ENCODE measurements at places on chromosomes 16 and 17.
A peak's percentile ranks its signal among the peaks of the same experiment; 100 is the strongest.

GRCh38 chr17:17024778-17025300 lies 17.4 kb upstream of the MPRIP start:
- peak; percentile 44 for DNase-seq

DNA sequence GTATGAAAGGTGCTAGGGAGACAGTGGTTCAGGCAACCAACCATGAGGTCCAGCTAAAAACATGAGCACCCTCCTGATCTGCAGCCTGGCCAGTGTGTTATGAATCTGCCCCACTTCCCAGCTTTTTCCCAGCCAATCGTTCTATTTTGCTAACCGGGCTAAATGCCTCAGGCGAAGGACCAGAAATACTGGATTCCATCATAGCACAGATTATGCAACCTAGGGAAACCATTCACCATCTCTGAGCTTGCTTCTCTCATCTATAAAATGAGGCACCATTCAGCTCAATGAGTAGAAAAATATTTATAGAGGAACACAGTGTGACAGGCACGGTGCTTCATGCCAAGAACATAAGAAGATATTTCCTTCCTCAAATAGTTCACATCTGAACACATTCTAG lies 45.2 kb upstream of the NUDT7 start:
- DNase-seq, result no peak

DNA sequence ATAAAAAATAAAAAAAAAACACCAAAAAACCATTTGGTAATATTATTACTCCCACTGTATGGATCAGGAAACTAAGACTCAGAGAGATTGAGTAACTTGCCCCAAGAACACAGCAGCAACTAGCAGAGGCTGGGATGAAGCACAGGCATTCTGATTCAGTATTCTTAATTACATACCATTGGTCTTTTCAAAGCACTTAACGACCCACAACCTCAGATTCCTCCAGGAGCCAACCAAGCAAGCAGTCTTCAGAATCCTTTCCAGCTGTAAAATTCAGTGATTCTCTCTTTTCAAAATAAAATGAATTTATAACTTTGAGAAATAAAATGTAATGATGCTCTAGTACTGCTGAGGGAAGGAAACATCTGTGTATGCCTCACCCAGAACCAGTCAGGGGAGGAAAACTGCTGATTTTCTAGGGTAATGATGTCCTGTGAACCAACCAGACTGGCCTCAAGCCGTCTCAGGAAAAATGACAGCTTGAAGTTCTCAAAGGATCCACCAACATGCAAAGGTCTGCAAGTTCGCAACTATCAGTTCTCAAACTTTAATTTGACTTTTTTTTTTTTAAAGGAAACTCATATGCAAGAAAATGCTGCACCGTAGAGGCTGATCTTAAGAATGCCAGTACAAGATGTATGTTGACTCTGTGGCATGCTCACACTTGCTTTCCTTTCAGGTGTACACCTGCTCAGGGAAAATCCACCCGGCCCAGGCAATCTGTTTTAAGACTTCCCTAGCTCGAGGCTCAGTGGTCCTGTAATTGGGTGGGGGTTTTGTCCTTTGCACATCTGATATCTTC lies 9.0 kb downstream of the CUEDC1 start:
- DNase-seq, result no peak

- DNase-seq, result no peak
These were observed 22.3 kb upstream of the TIMP2 start for GRCh38 chr17:78947235-78948149.

- DNase-seq, result peak; percentile 58
These were observed 793 bp upstream of the IRX3 start for GRCh38 chr16:54287131-54288029.

DNA sequence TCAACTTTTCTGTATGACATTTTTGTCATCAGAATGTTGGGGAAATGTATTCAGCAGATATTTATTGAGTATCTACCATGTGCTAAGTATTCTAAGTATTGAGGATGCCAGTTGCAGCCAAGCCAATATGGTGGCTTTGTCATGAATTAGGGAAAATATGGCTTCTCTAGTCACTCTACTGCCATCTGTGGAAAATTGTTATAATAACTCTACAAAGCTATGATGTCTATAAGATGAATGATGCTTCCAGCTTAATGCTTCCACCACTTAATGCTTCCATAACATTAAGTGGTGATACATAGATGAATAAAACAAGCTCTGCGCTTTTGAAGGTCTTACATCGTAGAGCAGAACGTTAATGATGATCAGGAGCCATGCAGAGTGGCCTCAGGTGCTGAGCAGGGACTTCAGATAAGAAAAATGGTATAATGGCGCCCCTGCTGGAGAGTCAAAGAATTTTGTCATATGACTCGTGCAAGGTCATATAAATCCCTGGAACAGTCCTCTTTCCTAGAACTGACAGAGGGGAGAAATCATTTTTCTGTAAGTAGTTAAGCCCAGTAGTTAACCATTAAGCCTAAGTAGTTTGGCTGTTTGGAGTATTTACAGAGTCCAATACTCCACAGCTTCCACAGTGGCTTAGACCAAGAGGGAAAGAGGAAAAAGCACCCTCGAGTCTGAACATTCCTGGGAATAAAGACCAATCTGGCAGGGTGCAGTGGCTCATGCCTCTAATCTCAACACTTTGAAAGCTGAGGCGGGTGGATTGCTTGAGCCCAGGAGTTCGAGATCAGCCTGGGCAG lies 2.7 kb upstream of the TMIGD1 start:
- DNase-seq, result no peak

GRCh38 chr16:77881355-77882030 lies 93.1 kb downstream of the VAT1L start:
- no peak for DNase-seq

DNA sequence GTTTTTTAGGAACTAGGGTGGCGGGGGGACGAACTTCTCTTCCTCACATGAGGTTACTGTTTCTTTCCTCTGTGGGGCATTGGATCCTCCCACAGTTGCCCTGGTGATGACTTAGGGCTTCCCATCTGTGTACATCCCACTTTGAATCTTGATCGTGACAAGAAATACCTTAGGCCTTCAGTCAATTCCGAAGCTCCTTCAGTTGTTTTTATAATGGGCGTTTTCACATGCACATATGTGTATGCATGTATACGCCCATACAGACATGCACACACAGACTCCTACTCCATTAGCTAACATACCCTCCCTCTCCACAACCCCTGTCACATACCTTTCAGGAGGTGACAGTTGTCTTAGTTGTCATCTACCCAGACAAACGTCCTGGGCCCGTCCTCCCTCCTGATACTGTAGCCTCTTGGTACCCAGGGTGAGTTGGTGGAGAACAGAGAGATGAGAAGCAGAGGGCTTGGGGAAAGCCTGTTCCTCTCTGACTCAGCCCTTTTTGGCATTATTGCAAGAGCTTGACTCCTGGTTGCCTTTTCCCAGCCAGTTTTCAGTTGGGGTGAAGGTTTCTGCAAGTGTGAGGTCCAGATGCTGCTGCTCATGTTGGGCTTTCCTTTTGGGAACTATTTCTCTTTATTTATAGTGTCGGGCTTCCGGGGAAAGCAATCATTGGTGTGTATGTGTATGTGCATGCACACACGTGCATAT lies 2.2 kb upstream of the AOC2 start:
- DNase-seq, result no peak

- no peak for DNase-seq
These were observed 250.8 kb upstream of the SOX9 start for GRCh38 chr17:71869841-71870545.

- DNase-seq, result no peak
These were observed 119.2 kb upstream of the PMFBP1 start for GRCh38 chr16:72291121-72291520.

DNA sequence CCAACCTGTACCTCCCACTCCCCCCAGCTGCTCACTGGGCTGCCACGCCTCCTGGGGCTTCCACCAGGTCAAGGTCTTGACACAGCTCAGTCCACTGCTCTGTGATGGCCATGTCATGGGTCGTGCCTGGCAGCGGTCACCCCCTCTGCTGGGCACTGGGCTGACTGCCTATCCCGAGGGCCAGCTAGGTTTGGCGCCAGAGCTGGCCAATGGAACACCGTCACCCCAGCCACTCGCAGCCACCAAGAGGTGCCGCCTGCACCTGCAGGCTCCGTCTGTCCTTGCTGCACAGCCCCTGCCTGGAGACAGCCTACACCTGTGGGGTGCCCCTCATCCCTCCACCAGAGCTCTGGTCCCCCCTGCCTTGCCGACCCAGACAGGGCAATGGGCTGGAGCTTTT lies 4.5 kb upstream of the RAB40C start:
- DNase-seq, result no peak

DNA sequence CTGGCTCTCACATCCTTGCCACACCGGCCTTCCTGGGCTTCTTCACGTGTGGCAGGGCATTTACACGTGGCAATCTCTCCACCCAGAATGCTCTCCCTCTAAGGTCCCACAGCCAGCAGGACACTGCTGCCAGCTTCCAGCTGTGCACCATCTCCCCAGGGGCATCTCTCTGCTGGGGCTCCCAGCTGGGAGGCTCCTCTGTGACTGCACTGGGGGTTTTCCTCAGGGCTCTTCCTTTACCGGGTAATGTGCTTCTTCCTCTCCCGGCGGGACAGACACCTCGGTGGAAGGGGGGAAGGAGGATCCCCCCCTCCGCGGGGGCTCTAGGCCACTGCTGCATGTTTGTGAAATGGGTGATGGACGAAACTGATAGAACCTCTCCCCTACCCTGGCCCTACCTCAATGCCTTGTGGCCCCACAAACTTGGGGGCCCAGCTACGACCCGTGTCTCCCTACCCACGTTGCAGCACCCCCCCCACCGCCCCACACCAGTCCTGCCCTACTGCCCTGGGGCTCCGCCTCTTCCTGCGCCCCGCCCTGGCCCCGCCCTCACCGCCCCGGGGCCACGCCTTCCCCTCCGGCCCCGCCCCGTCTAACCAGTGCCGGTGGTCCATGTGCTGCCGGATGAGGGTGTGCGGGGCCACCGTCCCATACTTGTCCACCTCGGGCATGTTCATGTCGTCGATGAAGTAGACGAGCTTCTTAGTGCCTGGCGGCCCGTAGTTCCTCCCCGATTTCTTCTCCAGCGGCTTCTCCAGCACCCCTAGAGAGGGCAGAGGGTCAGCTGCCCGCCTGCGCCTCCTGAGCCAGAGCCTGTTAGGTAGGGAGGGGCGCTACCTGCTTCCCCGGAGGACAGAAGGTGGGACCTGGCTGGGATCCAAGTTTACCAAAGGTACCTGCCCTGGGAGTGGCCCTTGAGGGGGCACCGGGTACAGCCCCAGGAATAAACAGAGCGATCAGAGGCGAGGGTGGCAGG lies 92.6 kb downstream of the DNAH17 start:
- DNase-seq, result no peak

DNA sequence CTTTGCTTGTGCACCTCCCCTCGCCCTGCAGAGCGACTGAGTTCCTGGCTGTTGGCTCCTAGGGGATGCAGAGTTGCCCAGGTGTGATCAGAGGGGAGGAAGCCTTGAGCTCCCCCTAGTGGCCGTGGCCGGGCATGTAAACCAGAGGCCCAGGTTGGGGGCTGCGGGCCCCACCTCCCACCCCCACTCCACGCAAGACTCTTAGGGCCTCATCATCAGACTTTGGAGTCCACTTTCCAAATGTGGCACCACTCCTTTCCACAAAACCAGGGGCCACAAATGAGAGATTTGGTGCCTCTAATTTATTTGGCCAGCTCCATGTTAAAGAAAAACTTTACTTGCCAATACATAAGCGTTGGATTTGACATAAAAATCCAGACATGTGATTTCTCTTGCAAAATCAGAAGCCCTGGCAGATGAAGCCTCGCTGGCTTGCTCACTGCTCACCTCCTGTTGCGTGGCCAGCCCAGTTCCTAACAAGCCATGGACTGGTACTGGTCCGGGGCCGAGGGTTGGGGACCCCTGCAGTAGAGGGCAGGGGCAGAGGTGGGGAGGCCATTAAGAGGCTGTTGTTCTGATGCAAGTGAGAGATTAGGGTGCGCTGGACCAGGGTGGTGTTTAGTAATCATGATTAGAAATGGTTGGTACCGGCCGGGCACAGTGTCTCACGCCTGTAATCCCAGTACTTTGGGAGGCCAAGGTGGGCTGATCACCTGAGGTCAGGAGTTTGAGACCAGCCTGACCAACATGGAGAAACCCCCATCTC lies 28.7 kb upstream of the GAS7 start:
- peak; percentile 58 for DNase-seq

GRCh38 chr16:76531236-76531635 lies 254.0 kb downstream of the CNTNAP4 start:
- no peak for DNase-seq

DNA sequence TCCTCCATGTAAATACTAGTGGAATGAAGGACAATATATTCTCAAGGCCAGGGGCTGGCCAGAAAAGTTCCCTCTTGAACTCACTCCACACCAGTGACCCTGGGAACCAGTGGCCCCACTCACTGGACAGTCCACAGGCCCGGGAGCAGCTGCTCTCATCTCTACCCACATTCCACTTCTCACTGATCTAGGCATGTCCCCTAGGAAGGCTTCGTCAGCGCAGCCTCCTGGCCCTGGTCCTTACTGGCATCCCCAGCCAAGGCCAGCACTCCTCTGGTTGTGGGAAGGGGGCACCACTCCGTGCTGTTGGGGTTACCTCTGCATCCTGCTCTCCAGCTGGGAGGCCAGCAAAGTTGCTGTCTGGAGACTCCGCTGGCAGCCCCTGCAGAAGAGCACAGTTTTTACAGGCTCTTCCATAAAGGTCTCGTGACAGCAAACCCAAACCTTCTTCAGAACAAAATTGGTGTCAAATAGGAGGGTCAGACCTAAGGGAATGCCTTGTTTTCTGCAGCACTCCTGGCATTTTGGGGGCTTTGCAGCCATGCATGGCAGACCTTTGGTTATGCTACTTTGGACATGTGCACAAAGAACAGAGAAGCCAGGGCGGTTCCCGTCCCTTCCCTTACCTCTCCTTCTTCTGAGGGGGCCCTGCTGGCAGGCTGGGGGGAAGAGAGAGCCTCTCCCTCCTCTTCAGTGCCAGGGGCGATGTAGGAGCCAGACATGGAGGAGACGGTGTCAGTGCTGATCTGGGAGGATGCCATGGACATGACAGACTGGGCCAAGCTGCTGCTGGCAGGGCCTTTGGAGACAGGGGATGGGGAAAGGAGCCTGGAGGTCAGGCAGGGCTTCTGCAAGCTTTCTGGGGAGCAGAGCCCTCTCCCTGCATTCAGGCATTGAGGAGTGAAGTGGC lies 14.1 kb upstream of the FOXJ1 start:
- DNase-seq, result no peak

DNA sequence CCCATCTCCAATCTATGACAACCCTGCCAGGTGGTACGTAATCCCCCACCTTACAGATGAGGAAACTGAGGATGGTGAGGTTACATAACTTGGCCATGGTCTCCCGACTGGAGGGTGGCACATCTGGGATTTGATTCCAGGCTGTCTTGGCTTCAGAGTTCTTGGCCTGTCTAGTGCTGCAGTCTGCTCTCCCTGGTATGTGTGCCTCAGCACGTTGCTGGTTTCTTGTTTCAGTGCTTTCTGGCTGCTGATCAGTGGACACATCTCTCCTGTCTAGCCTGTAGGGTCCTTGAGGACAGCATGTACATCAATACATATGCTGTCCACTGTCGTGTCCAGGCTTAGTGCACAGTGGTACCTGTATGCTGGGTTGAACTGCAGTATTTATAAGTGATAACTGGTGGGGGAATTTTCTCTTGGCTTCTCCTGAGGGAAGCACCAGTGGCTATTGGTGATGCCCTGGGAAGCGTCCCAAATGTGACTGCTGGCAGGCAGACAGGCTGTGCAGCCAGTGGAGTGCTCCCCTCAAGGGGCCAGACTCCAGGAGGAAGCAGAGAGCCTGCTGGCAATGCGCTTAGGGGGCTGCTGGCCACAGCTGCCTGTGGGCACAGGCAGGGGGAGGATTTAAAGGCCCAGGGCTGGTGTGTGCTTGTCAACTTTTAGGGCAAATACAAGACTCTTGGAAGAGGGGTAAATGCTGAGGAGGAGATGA lies 14.4 kb downstream of the CTRL start:
- peak; percentile 55 for DNase-seq
